ENCODE measurements at places on chromosomes 4 and X.
A peak's percentile ranks its signal among the peaks of the same experiment; 100 is the strongest.

DNA sequence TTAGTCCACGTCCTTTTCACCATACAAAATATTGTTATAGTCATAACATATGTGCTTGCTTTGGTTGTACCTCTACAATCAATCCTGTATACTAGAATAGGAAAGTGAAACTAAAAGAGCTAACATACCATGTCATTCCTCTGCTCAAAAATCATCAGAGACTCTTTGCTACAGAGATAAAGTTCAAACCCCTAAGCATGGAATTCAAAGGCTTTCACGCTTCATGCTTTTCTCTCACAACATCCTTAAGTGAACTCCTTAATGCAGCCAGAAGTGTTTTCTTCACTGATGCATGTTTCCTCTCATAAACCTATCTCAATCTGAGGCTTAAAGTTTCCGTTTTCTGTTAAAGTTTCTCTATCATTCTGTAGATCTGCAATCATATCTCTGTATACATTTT is 744.6 kb upstream of the IGFBP7 start:
- DNase-seq, result no peak

DNA sequence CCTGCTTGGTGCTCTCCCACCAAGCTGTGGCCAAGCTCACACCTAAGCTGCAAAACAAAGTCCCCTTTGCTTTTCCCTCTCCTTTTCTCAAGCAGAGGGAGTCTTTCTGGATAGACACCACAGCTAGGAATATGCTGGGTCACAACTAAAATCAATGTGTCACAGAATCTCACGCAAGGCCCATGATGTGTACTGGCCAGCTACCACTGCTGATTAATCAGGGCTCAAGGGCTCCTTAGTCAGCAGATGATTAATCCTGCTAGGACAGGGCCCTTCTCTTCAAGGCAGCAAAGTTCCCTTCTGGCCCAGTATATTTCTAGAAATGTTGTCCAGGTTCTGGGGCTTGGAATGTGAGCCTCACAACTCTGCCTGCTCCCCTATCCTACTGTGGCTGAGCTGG is 32.0 kb upstream of the TENT5D start:
- DNase-seq, result no peak

DNA sequence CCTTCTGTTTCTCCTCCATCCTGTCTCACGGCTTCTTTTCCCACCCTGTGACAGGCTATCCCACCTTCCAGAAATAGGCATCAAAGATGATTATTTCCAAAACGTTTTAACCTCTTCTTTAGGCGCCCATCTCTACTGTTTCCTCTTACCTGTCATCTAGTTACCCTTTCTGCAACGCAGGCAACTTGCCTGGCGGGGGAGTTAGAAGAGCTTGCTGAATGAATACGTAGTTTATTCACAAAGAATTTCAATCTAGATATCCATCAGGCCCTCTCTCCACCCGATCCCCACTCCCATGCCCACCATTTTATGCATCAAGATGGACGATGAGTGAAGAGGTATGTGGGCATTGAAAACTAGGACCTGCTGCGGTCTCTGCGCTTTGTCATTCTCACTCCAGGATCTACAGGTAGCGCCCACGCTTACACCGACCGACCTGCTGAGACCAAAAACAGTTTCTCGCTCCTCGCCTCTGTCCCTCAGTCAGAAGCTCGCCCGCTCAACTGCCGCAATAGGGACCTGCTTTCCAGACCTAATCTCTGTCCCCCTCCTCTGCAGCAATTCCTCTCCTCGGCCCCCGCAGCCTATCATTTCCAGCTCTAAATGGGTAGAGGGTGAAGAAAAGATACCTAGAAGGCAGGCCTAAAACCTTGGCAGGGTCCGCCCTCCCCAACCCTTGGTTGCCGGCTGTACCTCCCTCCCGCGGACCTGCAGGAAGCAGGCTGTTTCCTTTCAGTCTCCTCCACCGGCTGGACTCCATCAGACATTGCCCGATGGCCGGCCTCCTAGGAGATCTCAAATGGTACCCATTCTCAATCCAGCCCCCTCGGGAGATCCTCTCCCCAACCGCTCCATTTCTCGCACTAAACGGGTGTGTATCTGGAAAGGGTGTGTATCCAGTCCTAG is 624 bp downstream of the BEX5 start:
- no peak for DNase-seq

DNA sequence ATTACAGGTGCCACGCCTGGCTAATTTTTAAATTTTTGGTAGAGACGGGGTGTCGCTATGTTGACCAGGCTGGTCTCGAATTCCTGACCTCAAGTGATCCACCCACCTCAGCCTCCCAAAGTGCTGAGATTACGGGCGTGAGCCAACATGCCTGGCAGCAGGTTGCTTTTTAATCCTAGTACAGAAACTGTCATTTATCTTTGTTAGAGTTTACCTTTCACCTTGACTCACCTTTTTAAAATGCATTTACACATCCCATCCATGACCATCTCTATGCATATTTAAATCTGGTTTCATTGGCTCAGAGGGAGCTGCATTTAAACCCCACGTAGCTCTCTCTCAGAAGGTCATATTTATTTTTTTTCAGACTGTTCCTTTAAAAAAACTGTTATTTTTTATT is 31.9 kb downstream of the SLC16A2 start:
- DNase-seq, result no peak

GRCh38 chr4:44493924-44494323 is 45.3 kb upstream of the KCTD8 start:
- peak; percentile 9 for DNase-seq

Measured in HTR-8/SVneo (cell line).